H9 (cell line): ENCODE measurements at places on chromosomes 1 and 21. TPM values are rescaled to one million over a fixed set of nuclear protein-coding genes. Genes with fewer than 3 reads are reported as not detected.

DNA sequence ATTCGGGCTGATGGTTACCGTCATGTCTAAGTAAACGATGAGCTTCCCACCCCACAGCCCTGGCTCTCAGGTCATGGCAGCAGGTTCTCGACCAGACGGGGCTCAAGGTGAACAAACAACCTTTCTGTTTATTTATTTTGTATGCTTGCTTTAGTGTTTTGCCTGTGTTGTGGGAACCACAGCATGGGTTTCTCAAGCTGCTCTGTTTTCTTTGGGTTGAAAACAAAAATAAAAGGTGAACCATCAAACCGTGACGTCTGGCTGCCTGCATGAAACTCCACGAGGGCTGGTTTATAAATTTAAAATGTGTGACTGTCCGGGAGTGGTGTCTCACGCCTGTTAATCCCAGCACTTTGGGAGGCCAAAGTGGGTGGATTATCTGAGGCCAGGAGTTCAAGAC is 28.0 kb downstream of the TMEM51 start:
- H3K4me1 ChIP-seq = peaks cover 5% of the 10 kb centered on the region; the same call in 1 of the 2 replicates
- no peaks in the 10 kb centered on the region for H3K27me3 ChIP-seq
- no peak overlapping the region for H3K27ac ChIP-seq

DNA sequence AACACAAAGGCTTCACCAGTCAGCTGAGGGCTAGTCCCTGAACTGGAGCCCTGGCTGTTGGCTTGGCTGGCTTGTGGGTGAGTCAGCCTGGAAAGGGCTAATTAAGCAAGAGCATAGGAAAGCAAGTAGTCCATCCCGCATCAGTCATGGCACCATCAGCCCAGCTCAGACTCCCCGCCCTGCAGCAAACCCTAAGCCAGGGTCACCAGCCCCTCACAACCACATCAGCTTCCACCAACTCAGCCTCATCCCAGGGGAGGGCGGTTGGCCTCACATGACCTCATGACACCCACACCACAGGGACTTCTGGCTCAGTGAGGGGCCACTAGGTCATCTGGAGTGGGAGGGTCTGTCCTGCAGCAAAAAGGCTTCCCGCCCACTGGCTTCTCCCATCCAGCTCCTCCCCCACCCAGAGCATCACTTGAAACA is 7.0 kb upstream of the SPATC1L start:
- peaks cover 4% of the 10 kb centered on the region; the same call in 1 of the 2 replicates for H3K4me1 ChIP-seq
- H3K27me3 ChIP-seq = no peaks in the 10 kb centered on the region
- peak; percentile 25 for DNase-seq
- H3K27ac ChIP-seq = no peak overlapping the region
- H3K4me3 ChIP-seq = no peak overlapping the region
- peaks cover 32% of the 10 kb centered on the region; the same call in 2 of the 3 replicates for H3K36me3 ChIP-seq

DNA sequence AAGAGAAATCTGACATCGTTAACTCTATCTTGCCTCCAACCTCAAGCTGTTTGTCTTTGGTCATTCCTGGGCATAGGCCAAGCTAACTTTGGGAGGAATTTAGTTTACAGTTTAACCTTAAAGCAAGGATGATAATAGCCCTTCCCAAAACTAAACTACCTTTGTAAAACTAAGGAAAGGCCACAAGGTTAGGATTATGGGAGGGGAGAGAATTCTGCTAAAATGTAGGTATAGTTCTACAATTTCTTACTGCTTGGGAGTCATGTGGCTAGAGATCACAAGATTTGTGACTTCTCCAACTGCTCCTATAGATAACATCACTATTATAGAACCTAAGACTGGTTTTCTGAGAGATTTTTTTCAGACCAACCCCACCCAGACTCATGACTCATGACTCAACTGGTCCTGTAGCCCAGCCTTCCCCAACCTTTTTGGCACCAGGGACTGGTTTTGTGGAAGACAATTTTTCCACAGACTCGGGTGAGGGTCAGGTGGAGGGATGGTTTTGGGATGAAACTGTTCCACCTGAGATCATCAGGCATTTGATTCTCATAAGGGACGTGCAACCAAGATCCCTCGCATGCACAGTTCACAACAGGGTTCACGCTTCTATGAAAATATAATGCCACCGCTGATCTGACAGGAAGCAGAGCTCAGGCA is 70.7 kb upstream of the MUTYH start:
- H3K36me3 ChIP-seq = no peaks in the 10 kb centered on the region
- H3K4me1 ChIP-seq = no peaks in the 10 kb centered on the region
- H3K27me3 ChIP-seq = no peaks in the 10 kb centered on the region
- no peak overlapping the region for H3K4me3 ChIP-seq

GRCh38 chr1:151458802-151459330 is 428 bp downstream of the POGZ start:
- H3K27ac ChIP-seq = no peak overlapping the region
- no peaks in the 10 kb centered on the region for H3K27me3 ChIP-seq
- DNase-seq = peak; percentile 74
- no peaks in the 10 kb centered on the region; the same call in 1 of the 2 replicates for H3K4me1 ChIP-seq

- no peaks in the 10 kb centered on the region for H3K27me3 ChIP-seq
- H3K36me3 ChIP-seq = no peaks in the 10 kb centered on the region
- no peak overlapping the region; the same call in 2 of the 3 replicates for H3K4me3 ChIP-seq
Measured at GRCh38 chr1:228754646-228755268, 19.5 kb downstream of the RHOU start.

DNAJC8 gene
- 126 and 132 TPM in 2 replicates for total RNA-seq

GRCh38 chr1:230794431-230794830 is 47.2 kb downstream of the CAPN9 start:
- no peak overlapping the region for H3K27ac ChIP-seq
- no peaks in the 10 kb centered on the region; the same call in 1 of the 2 replicates for H3K27me3 ChIP-seq

- no peak overlapping the region for H3K4me3 ChIP-seq
- DNase-seq = peak; percentile 90
- H3K4me1 ChIP-seq = peaks cover 3% of the 10 kb centered on the region; the same call in 1 of the 2 replicates
- peak overlapping the region; percentile 58 for H3K27ac ChIP-seq
- H3K36me3 ChIP-seq = no peaks in the 10 kb centered on the region
Measured at GRCh38 chr1:115545791-115546733, 95.7 kb upstream of the VANGL1 start.

GPR153 gene
- total RNA-seq = 8.9 and 9.6 TPM in 2 replicates
